ENCODE measurements at places on chromosomes 4 and X.

DNA sequence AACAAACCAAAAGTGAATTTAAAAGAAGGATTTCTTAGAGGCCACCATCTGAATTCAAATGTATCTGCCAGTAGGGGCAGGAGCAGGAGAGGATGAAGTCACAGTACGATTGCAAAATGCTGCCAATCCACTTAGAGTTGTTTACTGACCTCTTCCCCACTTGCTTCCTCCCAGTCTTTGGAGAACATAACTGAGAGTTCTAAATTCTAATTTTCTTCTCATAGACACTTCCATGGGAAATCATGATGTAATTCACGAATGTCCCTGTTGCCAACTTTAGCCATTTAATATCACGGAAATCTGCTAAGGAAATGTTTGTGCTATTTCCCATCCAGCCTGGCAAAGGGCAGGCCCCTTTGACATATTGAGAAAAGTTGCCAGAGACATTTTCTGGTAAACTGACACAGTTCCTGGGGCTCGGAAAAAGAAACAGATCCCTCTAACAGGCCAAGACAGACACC is 33.6 kb upstream of the NOCT start:
- DNase-seq, result no peak

GRCh38 chr4:119525005-119525749 is 103.4 kb downstream of the PDE5A start:
- no peak for DNase-seq

GRCh38 chr4:96315815-96316214 is 475.9 kb downstream of the PDHA2 start:
- no peak for DNase-seq

DNA sequence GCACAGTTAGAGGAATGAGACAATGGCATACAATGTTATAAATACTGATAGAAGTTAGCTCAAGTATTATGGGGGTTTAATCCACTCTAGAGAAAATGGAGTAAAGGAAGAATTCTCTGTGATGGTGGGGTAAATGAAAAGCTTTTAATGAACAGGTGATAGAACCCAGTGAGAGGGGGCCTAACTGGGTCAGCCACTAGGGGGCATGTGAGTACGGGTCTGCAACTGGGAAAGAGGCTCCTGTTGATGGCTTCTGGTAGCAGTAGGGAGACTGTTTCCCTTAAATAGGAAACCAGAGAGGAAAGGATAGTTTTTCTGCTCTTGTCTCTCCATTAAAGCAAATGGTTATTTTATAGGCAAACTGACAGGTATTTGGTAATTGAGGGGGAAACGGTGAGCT is 132.8 kb upstream of the GPR101 start:
- DNase-seq, result peak; percentile 82

DNA sequence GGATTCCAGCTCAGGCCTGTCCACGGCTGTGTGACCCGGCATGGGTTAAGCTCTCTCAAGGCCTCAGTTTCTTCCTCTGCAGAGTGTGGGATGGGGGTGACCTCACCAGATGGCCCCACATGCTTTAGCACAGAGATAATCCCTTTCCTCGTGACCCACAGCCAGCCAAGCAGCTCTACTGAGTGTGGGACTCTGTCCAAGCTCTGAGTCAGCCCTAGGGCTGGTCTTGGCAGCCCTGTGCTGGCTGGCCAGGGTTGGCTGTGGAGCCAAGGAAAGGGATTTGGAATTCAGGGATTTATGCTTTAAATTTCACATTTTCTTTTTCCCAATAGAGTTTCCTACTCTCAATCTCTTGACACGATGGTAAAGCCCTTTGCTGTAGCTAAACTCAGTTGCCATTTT is 19.7 kb upstream of the SPON2 start:
- DNase-seq, result no peak

- no peak for DNase-seq
Measured at GRCh38 chr4:15652191-15652590, 3.0 kb downstream of the FBXL5 start.

DNA sequence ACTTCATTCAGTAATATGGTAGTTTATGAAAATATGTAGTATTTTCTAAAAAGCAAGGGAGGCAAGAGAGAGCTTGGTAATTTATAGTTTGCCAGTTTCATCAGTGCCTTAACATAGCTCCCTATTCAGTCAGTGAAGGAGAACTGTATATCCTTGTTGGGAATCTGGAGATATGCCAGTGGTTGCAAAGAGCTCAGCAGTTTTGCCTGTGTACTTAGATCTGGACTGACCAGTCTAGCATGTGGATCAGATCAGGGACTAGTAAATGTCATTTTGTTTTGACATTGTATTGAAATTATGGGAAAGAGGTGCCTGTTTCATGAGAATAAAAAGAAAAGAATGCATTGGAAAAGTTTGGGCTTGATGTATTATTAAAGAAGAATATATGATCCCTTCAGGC is 88.6 kb downstream of the ZIC3 start:
- no peak for DNase-seq

DNA sequence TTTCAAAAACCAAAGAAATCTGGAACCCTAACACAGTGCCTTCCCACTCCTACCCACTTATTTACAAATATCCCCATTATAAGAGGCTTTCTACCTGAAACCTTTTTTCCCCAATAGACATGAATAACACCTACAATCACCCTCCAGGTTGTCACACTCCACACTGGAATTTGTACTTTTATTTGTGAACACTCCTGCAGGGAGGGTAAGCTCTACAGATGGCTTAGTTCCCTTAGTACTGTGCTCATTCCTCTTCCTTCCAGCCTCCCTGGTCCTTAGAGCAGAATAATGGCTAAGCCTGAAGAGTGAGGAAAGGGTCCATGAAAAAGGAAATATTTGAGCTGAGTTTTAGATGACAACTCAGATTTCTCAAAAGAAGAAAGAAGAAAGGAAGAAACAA is 22.2 kb upstream of the SULT1E1 start:
- DNase-seq, result no peak

GRCh38 chr4:147430111-147430510 is 50.8 kb upstream of the EDNRA start:
- no peak for DNase-seq

DNA sequence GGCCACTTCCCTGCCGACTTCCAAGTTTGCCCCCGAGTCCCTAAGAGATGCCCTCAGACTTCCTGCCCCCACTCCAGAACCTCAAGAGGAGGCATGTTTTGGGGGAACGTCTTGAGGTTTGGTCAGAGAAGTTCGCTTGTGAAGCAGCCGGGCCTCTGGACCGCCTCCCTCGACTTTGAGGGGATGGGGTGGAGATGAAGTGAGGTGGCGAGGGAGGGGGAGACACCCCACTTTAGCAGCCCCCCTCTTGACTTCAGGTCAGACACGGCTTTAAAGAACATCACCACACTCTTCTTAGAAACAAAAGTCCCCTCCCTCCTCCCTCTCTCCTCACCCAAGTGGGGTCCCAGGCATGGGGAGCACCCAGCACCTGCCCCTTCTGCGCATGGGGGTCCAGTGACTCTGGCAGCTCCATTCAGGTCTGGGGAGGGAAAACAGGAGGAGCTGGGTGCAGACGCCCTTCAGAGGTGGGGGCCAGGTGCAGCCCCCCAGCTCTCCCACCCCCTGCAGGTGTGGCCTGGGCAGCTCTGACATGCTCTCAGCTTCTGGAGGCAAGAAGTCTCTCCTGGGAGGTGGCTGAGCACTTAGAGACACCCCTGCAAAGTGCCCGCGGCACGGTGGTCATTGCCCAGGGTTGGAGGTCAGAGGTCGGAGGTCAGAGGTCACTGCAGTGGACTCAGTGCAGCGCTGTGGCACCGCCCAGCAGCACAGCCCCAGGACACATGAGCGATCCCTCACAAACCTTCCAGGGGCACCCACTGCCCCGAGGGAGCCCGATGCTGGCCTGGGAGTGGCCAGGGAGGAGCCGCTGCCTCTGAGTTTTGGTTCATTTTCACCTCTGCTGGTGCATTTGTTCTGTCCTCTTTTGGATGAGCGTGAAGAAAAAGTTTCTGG is 108.8 kb downstream of the CPZ start:
- DNase-seq, result peak; percentile 41

DNA sequence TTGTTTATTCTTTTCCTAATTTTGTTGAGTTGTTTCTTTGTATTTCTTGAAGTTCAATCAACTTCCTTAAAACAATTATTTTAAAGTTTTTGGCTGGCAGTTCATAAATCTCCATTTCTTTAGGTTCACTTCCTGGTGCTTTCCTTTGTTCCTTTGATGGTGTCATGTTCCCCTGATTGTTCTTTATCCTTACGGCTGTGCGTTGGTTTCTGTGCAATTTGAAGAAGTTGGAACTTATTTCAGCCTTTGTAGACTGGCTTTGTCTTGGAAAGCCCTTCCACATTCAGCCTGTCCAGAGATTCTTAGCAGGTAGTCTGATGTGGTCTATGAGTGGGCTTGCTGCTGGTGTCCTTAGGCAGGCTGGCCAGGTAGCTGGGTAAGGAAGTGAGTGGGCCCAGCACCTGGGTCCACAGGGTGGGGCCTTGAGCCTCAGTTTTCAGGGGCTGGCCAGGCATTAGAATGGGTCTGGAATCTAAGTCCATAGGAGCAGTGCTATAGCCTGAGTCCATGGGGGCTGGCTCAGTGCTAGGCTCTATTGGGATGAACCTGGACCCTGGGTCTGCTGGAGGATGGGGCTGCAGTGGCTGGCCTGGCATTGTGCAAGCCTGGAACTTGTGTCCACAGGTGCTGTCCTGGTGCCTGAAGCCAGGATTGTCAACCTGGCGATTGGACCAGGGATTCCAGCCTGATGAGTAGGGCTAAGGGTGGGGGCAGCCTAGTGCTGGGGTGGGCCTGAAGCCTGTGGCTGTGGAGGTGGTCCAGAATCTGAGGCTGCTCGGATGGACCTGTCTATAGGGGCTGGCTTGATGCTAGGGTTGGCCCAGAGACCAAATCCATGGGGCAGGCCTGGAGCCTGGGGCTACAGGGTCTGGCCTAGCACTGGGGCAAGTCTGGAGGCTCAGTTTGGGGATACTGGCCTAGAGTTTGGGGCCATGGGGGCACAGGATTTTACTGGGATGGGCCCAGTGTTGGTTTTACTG is 152.4 kb downstream of the STAG2 start:
- no peak for DNase-seq

DNA sequence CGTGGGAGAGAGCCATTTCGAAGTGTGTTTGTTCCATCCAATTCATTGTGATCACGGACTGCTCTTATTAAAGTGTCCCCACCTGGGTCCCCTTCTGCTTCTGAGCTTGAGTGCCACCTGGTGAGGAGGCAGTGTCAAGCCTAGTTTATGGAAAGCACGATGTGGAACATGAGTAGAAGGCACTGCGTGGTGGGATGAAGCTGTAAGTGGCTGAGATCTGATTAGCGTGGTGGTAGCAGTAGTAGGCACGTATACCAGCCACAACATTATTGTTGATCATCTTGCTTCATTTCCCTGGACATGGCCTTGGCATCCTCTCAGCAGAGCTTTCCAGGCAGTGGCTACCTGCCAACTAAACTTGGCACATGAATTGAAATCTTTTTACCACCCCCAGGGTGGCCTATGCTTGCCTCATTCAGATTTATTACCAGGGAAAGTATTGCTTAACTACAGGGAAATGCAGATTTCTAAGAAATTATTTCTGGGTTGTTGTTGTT is 46.4 kb downstream of the GPAT3 start:
- DNase-seq, result peak; percentile 50

DNA sequence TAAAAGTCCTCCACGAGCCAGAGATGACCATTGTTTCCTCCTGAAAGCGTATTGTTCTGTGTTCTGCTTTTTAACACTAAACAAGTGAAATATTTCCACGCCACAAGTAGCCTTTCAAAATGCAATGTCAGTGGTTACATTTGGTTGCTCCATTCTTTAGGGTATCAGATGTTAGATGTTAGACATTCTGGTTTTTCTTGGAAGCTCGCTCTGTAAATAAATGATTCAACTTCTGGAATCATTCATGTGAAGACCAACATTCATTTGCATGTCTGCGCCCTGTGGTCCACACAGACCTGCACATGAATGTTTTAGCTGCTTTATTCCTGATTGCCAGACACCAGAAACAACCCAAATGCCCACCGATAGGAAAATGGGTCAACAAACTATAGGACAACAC is 38.0 kb upstream of the HELT start:
- DNase-seq, result no peak

- peak; percentile 68 for DNase-seq
Measured at GRCh38 chr4:648579-649292, 23.4 kb downstream of the PDE6B start.

GRCh38 chrX:53474707-53475106 is 40.5 kb upstream of the HSD17B10 start:
- no peak for DNase-seq

DNA sequence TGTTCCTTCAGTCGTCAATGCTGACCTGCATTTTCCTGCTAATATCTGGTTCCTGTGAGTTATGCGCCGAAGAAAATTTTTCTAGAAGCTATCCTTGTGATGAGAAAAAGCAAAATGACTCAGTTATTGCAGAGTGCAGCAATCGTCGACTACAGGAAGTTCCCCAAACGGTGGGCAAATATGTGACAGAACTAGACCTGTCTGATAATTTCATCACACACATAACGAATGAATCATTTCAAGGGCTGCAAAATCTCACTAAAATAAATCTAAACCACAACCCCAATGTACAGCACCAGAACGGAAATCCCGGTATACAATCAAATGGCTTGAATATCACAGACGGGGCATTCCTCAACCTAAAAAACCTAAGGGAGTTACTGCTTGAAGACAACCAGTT is 12.6 kb downstream of the TLR8 start:
- no peak for DNase-seq

DNA sequence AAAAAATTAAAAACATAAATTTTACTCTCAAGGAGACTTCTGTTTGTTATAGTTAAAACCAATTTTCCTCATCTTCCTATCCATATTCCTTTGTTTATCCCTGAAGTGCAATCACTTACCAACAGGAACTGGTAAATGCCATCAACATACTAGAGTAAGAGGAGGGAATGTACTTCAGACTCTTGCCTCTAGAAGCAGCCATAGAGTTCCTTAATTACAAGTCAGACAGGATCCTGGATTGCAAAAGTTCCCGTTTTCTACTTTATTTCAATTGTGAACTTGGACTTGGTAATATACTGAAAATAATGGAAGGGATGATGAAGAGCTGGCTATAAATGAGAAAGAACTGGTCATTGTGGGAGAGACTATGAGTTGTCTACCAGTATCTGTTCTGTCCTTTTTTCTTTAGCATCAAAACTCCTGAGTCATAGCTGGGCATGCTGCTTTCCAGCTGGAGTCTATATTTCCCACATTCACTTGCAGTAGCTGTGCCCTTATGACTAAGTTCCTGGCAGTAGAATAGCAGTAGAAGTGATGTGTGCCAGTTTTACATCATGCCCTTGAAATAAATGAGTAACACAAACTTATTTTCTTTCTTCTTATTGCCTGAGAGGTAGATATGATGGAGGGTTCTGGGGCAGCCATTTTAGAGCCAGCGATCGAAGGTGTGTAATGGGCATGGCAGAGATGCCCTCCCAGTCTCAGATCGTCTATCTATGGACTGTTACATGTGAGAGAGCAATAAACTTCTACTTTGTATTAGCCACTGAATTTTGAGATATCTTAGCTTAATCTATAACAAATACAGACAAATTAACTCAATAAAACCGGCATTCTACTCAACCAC is 26.8 kb upstream of the SPARCL1 start:
- no peak for DNase-seq

DNA sequence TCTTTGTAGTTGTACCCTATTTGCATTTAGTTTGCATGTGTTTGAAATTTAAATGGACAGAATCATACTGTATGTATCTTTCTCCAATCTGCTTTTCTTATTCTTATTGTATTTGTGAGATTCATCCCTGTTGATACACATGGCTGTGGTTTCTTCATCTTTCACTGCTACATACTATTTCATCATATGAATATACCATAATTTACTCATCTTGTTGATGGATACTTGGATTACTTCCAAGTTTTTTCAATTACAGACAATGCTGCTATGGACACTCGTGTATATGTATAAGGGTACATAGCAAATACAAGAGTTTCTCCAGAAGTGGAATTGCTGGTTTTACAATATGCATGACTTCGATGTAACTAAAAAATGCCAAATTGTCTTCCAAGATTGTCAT is 11.8 kb upstream of the KLHL8 start:
- DNase-seq, result no peak

GRCh38 chr4:112082954-112083586 is 62.2 kb upstream of the FAM241A start:
- no peak for DNase-seq

Measured in endodermal cell (in vitro differentiated cells).